ENCODE measurements at places on chromosomes 16 and 17. TPM values are rescaled to one million over a fixed set of nuclear protein-coding genes. Genes with fewer than 3 reads are reported as not detected.

GRCh38 chr16:11183035-11183812 is 72.8 kb downstream of the SOCS1 start:
- H3K27me3 ChIP-seq: no peaks in the 10 kb centered on the region
- H3K36me3 ChIP-seq: no peaks in the 10 kb centered on the region
- H3K4me1 ChIP-seq: no peaks in the 10 kb centered on the region
- no peak for DNase-seq

- H3K27me3 ChIP-seq: no peaks in the 10 kb centered on the region
- peak overlapping the region; percentile 70 for H3K4me3 ChIP-seq
- H3K4me1 ChIP-seq: peaks cover 30% of the 10 kb centered on the region
- peak overlapping the region; percentile 49 for H3K27ac ChIP-seq
These were observed 5.0 kb upstream of the TLCD2 start for GRCh38 chr17:1714980-1715802.

GRCh38 chr16:74667255-74667700 is 601 bp upstream of the RFWD3 start:
- peak overlapping the region; percentile 38 for H3K27ac ChIP-seq
- H3K4me1 ChIP-seq: peaks cover 31% of the 10 kb centered on the region
- no peaks in the 10 kb centered on the region for H3K27me3 ChIP-seq
- peak; percentile 33 for DNase-seq
- H3K36me3 ChIP-seq: peaks cover 11% of the 10 kb centered on the region

- no peak for DNase-seq
- peaks cover 9% of the 10 kb centered on the region for H3K4me1 ChIP-seq
- no peak overlapping the region for H3K4me3 ChIP-seq
- H3K27me3 ChIP-seq: no peaks in the 10 kb centered on the region
These were observed 93.9 kb downstream of the STH start for GRCh38 chr17:46092991-46093390.

- no peak overlapping the region for H3K27ac ChIP-seq
- no peak overlapping the region for H3K4me3 ChIP-seq
- no peaks in the 10 kb centered on the region for H3K36me3 ChIP-seq
- no peak for DNase-seq
- no peaks in the 10 kb centered on the region for H3K27me3 ChIP-seq
These were observed 126.0 kb downstream of the KCNJ2 start for GRCh38 chr17:70295329-70295728.

- H3K4me3 ChIP-seq: no peak overlapping the region
- no peaks in the 10 kb centered on the region for H3K36me3 ChIP-seq
- H3K27me3 ChIP-seq: no peaks in the 10 kb centered on the region
- H3K4me1 ChIP-seq: no peaks in the 10 kb centered on the region
These were observed 221.0 kb upstream of the HS3ST3A1 start for GRCh38 chr17:13822700-13823099.

DNA sequence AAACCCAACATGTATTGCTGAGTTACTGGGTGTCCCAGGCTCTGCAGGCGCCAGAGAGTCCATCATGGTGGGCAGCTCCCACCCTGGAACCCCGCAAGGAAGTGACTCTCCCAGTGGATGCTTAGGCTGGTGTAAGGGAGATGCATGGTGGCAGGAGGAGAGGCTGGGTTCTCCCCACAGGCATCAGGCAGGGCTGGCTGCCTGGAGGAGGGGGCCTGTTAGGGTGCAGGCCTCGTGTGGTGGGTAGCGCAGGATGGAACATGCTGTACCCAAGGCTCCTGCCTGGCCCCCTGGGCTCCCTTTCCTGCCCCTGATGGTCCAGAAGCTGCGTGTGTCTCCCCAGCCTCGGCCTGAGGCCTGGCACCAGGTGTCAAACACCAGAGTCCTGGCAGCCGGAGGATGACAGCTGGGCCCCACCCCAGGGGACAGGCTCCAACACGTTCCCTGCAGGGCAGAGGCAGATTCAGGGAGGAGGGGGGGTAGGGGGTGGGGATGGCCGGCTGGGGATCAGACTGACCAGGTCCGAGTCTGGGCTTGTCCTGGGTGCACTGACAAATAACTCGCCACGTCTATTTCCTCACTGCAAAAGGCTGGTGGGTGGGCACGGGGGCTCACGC is 40.2 kb upstream of the CIBAR2 start:
- no peaks in the 10 kb centered on the region for H3K36me3 ChIP-seq
- DNase-seq: no peak
- H3K27ac ChIP-seq: no peak overlapping the region
- H3K4me1 ChIP-seq: peaks cover 3% of the 10 kb centered on the region
- no peaks in the 10 kb centered on the region for H3K27me3 ChIP-seq
- no peak overlapping the region for H3K4me3 ChIP-seq

- no peak overlapping the region for H3K27ac ChIP-seq
- no peaks in the 10 kb centered on the region for H3K27me3 ChIP-seq
- no peaks in the 10 kb centered on the region for H3K36me3 ChIP-seq
- no peak for DNase-seq
- H3K4me1 ChIP-seq: no peaks in the 10 kb centered on the region
- H3K4me3 ChIP-seq: no peak overlapping the region
These were observed 9.2 kb downstream of the TELO2 start for GRCh38 chr16:1502092-1503004.

DNA sequence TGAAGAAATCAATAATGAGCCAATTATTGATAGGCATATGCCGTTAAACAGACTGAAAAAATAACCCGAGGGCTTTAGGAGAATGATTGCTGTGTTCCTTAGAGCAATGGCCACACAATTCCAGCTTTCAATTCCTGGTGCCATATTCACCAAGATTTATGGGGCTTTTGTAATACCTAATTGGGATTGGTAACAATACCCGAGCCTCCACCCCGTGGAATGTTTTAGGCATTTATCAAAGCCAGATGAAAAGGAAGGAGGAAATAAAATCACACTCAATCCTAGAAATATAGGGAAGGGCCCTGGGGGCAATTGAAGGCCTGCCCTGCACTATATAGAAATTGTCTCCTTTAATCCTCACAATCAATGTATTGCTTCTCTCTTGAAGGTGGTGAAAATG is 42.1 kb upstream of the MLYCD start:
- H3K4me3 ChIP-seq: no peak overlapping the region
- no peaks in the 10 kb centered on the region for H3K27me3 ChIP-seq
- no peaks in the 10 kb centered on the region for H3K36me3 ChIP-seq
- DNase-seq: no peak

DNA sequence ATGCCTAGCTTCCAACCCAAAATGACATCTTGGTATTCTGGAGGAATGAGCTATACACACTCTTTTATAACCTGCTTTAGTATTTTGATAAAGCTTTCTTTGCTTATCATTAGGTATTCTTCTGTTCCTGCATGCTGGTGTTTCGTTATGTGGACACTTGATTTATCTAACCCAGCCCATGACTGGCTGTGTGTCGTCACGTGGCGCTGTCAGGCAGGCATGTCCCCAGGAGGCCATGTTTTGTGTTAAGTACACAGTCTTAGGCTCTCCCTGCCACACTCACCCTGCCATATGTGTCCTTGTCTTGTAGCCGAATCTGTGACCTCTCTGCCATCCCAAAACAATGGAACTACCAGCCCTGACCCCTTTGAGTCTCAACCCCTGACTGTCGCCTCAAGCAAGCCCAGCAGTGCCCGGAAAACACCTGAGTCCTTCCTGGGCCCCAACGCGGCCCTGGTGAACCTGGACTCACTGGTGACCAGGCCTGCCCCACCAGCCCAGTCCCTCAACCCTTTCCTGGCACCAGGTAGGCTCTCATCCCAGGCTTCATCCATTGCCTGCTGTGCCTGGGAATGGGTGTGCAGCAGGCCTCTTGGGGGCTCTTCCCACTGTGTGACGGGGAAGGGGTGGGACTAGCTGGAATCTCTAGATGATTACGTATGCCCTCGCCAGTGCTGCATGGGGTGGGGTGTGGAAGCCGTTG is 30.8 kb downstream of the B9D1 start:
- no peak overlapping the region for H3K27ac ChIP-seq
- no peaks in the 10 kb centered on the region for H3K36me3 ChIP-seq
- DNase-seq: no peak

GRCh38 chr16:50152807-50153595 is at the start of gene TENT4B:
Gene TENT4B, plus strand, starts transcription at chr16:50153306. Its CDS starts 316 bp downstream, at chr16:50153622.
- H3K36me3 ChIP-seq: no peaks in the 10 kb centered on the region
- DNase-seq: peak; percentile 96
- peak within 1 kb of the TSS; percentile 77 for H3K4me3 ChIP-seq
- peak within 1 kb of the TSS; percentile 76 for H3K27ac ChIP-seq

GRCh38 chr17:4420692-4421131 is 13.0 kb upstream of the SPNS3 start:
- H3K36me3 ChIP-seq: no peaks in the 10 kb centered on the region
- no peaks in the 10 kb centered on the region for H3K4me1 ChIP-seq

DNA sequence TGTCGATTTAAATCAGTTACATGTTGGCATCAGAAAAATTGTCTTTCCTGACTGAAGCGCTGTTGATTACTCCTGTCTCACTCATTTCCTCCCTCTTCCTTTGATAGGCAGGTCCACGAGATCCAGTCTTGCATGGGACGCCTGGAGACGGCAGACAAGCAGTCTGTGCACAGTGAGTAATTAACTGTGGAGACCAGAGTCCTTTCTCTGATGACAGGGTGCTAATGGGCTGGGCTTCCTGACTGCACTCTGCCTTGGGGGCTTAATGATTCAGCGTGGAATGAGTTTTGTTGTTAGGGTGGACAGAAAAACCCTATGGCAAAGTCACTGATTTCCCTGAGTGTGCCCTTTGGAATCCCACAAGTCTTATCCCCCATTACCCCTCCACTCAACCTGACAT is 6.5 kb downstream of the GOSR2 start:
- H3K4me3 ChIP-seq: no peak overlapping the region
- DNase-seq: no peak
- H3K27me3 ChIP-seq: no peaks in the 10 kb centered on the region
- H3K27ac ChIP-seq: no peak overlapping the region

DNA sequence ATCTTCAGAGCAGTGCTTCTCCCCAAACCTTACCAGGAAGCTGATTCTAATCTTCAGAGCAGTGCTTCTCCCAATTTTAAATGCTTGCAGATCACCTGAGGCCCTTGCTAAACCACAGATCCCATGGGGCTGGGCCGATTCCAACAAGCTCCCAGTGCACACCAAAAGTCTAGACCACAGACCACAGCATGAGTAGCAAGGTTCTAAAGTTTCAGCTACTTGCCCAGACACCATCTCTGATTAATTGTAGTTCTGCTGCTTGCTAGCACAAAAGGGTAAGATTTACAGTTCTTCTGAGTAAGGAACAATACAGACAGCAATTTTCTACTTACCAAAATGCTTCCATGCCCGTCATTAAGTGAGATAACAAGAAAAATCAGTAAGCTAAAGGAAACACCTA is 12.2 kb downstream of the CLEC3A start:
- no peaks in the 10 kb centered on the region for H3K4me1 ChIP-seq
- no peaks in the 10 kb centered on the region for H3K27me3 ChIP-seq
- H3K27ac ChIP-seq: no peak overlapping the region

DNA sequence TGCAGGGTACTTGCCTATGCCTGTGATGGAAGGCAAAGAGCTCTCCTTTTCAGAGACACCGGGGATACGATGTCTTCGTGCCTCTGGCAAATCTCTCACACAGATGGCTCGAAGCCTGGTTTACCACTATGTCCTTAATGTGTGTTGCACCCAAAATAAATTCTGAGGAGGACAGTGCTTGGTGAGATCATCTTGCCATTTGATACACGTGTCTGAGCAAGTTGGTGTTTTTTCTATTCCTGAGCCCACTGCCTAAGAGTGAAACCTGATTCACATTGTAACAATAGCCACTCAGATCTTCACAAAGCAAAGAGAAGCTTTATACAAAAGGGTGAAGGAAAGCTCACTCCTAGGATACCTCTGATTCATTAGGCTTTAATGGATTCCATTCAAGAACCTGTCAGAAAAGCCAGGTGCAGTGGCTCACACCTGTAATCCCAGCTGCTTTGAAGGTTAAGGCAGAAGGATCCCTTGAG is 33.1 kb upstream of the AKAP1 start:
- H3K36me3 ChIP-seq: no peaks in the 10 kb centered on the region
- no peaks in the 10 kb centered on the region for H3K4me1 ChIP-seq
- DNase-seq: no peak
- H3K4me3 ChIP-seq: no peak overlapping the region

FA2H gene
- total RNA-seq: not detected

RPH3AL gene
- 0.91 TPM for total RNA-seq

CRHR1 gene
- total RNA-seq: not detected

SULT1A1 gene
- 5.9 TPM for total RNA-seq

EVI2B gene
- 32.7 TPM for total RNA-seq
